Hematopoietic multipotent progenitor cell treated with erythropoietin and hydrocortisone succinate and interleukin-3 and kit ligand, for 15 days (in vitro differentiated cells): ENCODE measurements at places on chromosomes 1 and 21.

GRCh38 chr1:9294405-9294773 lies 1.7 kb downstream of the SPSB1 start:
- DNase-seq: no peak

DNA sequence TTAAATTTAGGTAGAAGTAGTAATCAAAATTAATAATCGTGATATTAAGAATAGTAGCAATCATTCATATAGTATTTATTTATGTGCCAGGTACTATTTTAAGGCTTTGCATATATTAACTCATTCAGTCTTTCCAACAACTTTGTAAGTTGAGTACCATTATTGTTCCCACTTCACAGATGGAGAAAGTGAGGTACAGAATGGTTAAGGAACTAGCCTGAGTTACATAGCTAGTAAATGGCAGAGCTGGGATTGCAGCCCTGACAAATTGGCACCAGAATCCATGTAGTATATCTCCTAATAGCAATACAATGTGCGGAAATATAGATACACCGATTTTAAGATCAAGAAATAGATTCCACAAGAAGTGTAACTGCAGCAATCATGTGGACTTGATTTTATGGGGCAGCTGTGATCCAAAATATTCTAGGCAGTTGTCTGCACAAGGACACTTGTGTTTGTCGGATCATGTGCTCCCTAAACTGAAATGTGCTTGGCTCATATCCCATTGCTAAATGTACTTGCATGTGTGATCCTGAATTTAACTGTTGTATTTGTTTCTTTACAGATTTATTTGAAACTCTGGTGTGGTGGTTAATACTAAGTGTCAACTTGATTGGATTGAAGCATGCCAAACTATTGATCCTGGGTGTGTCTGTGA lies 5.8 kb upstream of the GTF2B start:
- DNase-seq: no peak

GRCh38 chr21:40634141-40634540 lies 212.8 kb downstream of the DSCAM start:
- DNase-seq: no peak

DNA sequence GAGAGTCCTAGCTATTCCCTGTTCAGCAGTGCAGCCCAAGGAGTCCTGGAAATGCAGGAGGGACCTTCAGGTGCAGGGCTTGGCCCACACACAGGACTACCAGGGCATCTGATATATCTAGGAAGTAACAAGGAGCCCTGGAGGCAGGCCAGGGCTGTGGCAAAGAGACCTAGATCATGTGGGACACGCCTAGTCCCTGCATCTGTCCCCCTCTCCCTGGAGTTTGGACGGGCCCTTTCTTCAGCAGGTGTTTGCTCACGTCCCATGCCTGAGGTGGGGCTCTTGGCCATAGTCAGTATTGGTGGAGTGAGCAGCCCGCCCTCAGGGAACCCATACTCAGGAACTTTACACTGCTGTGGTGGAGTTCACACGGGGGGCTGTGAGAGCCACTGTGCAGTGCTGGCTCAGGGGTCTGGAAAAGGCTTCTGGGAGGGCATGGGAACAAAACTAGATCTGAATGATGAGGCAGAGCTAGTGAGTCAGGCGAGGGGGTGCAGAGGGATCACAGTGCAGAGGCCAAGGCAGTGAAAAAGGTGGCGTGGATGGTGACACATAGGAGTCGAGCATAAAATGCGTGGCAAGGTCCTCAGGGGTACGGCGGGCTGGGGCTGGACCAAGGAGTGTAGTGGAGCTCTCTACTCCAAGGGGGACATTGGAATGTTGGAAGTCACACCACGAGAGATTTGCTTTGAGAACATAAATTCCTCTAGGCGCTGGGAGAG lies 25.6 kb downstream of the TMEM53 start:
- DNase-seq: no peak

DNA sequence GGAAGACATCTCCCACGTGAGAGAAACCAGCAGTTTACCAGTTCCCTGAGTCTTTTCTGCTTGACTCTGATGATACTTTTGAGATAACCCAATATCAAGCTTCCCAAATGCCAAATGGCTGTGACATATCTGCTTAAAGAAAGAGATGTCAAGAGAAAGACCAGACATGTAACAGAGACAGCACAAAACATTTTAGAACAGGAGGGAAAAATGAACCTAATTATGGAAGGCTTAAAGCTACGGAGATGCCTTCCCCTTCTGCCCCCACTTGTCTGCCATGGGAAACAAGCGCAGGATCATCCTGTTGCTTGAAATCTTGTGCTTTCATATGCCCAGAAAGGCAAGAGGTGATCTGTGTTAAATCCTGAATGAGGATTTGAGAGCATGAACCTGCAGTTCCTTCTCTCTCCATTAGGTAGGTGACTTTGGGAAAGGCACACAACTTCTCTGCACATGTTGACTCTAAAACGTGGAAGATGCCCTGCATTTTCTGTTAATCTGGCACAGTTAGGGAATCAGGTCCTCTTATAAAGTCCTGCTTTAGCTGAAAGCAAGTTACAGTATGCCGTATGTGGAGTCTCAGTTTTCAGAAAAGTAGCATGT lies 46.7 kb upstream of the MTR start:
- no peak for DNase-seq
